ENCODE measurements at places on chromosomes 3 and 15.

DNA sequence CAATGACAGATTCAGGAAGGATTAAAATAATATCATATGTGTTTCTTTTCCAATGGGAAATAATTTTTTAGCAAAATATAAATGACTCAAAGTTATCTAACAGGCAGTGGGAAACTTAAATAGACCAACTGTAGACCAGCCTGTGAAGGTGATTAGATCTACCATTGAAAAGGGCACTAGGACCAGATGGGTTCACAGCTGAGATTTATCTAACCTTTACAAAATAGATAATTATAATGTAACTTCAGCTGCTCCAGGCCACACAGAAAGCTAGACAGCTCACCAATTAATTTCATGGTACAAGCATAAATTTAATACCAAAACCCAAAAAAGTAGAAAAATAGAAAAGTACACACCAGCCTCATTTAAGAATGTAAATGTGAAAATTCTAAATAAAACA is 240.4 kb upstream of the MRPL3 start:
- DNase-seq, result no peak

DNA sequence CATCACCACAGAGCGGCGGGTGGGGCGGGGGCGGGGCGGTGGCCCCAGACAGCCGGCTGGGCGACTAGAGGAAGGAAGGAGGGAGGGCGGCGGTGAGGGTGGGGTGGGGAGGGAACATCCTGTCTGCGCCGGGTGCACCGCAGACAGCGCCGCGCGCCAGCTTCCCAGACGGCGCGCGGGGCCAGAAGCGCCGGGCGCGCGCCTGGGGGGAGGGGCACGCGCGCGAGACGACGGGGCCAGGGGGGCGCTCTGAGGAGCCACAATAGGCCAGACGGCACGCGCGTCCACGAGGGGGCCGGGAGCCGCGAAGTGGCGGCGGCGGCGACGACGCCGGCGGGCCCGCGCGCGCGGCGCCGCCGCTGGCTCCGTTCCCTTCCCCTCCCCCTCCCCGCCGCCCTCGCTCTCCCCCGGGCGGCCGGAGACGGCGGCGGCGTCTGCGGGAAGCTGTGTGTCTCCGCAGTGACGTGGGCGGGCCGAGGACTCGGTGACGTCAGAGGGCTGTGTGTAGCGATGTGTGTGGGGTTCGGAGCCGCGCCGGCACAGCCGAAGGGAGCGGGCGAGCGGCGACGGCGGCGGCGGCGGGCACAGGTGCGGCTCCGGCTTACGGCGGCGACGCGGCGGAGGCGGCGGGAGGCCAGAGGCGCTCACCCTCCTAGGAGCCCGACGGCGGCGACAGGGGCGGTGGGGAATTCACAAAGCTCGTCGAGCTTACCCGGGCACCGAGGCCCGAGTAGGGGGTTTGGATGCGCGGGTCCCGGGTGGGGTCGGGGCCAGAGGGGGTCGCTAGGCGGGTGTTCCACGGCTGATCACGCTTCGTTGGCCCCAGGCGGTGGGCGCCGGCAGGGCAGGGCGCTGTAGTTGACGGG is at the start of gene SKIL:
Gene SKIL (plus strand): TSS at position 540 of the 866 bp plus-strand sequence. CDS start 2,617 bp downstream, outside the sequence.
- peak; percentile 95 for DNase-seq

DNA sequence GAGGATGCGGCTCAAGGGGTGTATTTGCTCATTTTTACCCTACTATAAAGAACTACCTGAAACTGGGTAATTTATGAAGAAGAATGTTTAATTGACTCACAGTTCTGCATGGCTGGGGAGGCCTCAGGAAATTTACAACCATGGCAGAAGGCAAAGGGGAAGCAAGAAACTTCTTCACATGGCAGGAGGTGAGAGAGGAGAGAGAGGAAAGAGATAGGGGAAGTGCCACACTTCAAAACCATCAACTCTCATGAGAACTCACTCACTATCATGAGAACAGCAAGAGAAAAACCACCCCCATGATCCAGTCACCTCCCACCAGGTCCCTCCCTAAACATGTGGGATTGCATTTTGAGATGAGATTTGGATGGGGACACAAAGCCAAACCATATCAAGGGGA is 192.7 kb downstream of the DIPK2A start:
- no peak for DNase-seq

- DNase-seq, result no peak
Measured at GRCh38 chr3:196985298-196985697, 16.7 kb upstream of the PIGZ start.

- DNase-seq, result no peak
Measured at GRCh38 chr3:142459929-142460328, 12.1 kb upstream of the XRN1 start.

DNA sequence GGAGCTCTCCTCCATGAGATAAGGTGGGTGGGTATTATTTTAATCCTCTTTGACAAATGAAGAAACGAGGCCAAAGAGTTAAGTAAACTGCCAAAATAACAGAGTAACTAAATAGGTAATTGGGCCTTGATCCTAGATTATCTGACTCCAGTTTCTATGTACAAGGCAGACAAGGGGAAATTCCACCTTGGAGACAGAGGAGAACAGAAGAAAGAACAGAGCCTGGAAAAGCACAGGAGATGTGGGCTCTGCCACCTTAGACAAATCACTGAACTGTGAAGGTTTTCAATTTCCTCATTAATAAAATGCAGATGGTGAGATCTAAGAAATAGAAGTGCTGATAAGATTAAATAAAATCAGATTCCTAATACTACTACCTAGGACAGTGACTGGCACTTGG is 310.2 kb upstream of the TLE3 start:
- no peak for DNase-seq

DNA sequence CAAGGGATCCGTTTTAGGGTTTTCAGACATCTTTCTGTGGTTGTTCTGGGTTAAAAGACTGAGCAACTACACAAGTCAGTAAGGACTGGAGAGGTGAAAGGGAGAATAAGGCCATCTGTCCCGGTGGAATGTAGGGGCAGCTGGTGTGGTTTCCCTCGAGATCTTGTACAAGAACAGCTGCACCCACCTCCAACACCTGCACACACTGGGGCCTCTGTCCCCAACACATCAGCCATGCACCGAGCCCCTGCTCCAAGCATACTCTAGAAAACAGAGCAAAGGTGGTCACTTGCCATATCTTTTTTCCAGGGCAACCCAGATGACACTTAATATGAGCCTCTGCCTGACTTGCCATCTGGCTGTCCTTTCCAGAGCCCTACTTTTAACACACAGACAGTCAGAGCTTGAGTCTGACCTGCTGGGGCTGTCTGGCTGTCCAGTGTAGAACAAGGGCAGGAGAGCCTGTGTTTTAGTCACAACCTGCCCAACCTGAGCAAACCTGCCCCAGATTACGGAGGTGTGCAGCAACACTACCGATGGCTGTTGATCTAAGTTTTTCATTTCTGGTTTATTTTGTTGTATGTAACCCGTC is 12.2 kb downstream of the MAN2A2 start:
- DNase-seq, result no peak

DNA sequence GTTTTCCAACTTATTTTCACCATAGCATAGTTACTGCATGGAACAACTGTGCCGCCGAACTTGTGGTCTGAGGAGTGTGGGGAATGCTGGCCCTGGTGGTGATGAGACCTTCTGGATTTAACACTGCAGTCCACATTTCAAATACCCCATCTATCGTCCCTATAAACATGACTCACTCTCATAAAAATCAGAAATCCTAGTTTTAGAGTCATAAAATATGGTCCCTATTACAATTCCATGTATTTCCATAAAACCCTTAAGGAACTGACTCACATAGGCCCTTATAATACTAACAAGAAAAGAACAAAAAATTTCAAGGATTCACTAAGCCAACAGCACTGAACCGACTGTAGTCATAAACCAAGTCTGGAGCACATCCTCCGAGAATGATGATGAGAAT is 147.2 kb downstream of the FOXP1 start:
- no peak for DNase-seq

GRCh38 chr15:69600556-69601085 is 148.0 kb downstream of the RPLP1 start:
- DNase-seq, result no peak
